EH (cell line): ENCODE measurements at places on chromosomes 12 and 14.

DNA sequence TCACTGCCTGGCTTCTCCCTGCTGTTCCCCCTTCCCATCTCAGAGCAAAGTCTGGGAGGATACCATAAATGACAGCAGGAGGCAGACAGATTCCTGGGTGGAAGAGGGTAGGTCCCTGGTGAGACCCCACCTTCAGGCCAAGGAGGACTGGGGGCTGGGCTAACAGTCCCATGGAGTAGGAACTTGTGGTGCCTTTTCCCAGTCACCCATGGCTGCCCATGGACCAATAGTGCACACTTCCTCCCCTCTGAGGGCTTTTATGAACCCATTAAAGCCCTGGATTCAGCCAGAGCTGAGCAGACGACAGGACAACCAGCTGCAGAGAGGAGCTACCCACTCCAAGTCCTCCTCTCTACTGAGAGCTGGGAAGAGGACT, 36.6 kb upstream of the OR5AU1 start:
- no peak for DNase-seq

- no peak for DNase-seq
Observed at GRCh38 chr12:50402264-50403000, 1.7 kb downstream of the LARP4 start.

GRCh38 chr12:87679251-87679650, 349.9 kb downstream of the C12orf50 start:
- DNase-seq: no peak

- DNase-seq: no peak
Observed at GRCh38 chr12:48122065-48122834, 3.1 kb downstream of the PFKM start.

- peak; percentile 47 for DNase-seq
Observed at GRCh38 chr14:22190411-22191191, 398.4 kb downstream of the DAD1 start.
